Parietal lobe (tissue), 2 donors: ENCODE measurements at places on chromosomes 5 and 9. TPM values are rescaled to one million over a fixed set of nuclear protein-coding genes. Genes with fewer than 3 reads are reported as not detected.

The HAVCR2 gene
- total RNA-seq = 5.0 TPM

The DAPK1 gene
- 187 TPM for total RNA-seq

The PCYOX1L gene
- total RNA-seq = 13.1 TPM

The GDA gene
- 36.0 TPM for total RNA-seq

The VLDLR gene
- 56.7 TPM for total RNA-seq

The UQCRQ gene
- 93.9 TPM for total RNA-seq

The ENTREP1 gene
- 4.1 TPM for total RNA-seq

The GDNF gene
- total RNA-seq = not detected

The IDNK gene
- total RNA-seq = 5.3 TPM

The SPEF2 gene
- total RNA-seq = 22.5 TPM

The SOHLH1 gene
- not detected for total RNA-seq

The GGTA1 gene
- 1.9 TPM for total RNA-seq

The CMYA5 gene
- 2.5 TPM for total RNA-seq

The ZNF462 gene
- total RNA-seq = 182 TPM

The DDX41 gene
- 92.6 TPM for total RNA-seq

The INSL6 gene
- total RNA-seq = not detected

The CDHR2 gene
- total RNA-seq = 0.63 TPM

The SOWAHA gene
- total RNA-seq = 3.1 TPM

The FAT2 gene
- total RNA-seq = 0.94 TPM

The CD180 gene
- 0.31 TPM for total RNA-seq

The MARCOL gene
- total RNA-seq = not detected

The STARD4 gene
- total RNA-seq = 49.5 TPM

The CYFIP2 gene
- total RNA-seq = 186 TPM

The FOXD4L6 gene
- 1.3 TPM for total RNA-seq

The PCDHB12 gene
- total RNA-seq = 36.9 TPM

The PSAT1 gene
- 27.5 TPM for total RNA-seq

The CDH18 gene
- total RNA-seq = 12.8 TPM

The MLANA gene
- total RNA-seq = not detected

The PAEP gene
- not detected for total RNA-seq

The PCDH1 gene
- 55.4 TPM for total RNA-seq

The PCDHA1 gene
- 9.1 TPM for total RNA-seq

The POMT1 gene
- 66.7 TPM for total RNA-seq
